A549 treated with Mapracorat at 1 μM for 4 hours (cell line): ENCODE measurements at places on chromosomes 2 and 18. TPM values are rescaled to one million over a fixed set of nuclear protein-coding genes. Genes with fewer than 3 reads are reported as not detected.

BOLL gene
- total RNA-seq, result not detected in 5 replicates

UGT1A3 gene
- total RNA-seq, result 0.10 to 0.31 TPM (median 0.26 TPM) in 3 of 5 replicates, not detected in the others

PAX3 gene
- total RNA-seq, result not detected in 5 replicates

PID1 gene
- total RNA-seq, result 3.7 to 4.4 TPM (median 4.0 TPM) in 5 replicates

CCDC102B gene
- total RNA-seq, result 0.39 to 0.71 TPM (median 0.49 TPM) in 3 of 5 replicates, not detected in the others

PSMA8 gene
- total RNA-seq, result not detected in 5 replicates
